ENCODE measurements at places on chromosomes 12 and 14.

- DNase-seq = peak; percentile 42
These were observed 57.3 kb downstream of the TTC7B start for GRCh38 chr14:90758959-90759358.

DNA sequence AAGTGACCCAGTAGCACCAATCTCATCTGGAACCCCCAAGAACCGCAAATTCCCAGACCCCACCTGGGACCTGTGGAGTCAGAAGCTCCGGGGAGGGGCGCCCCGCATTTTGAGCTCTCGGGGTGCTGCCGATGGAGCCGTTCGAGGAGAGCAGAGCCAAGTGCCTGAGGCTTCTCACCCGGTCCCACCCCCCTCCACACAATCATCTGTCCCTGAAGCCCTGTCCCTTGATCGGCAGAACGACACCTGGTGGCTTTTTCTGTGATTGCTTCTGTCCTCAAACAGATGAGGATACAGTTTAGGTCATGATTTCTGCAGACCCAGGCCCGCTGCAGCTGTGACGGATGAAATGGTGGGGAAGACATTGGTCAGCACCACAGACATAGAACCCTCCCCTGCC, 74.7 kb downstream of the NOC4L start:
- DNase-seq = no peak

DNA sequence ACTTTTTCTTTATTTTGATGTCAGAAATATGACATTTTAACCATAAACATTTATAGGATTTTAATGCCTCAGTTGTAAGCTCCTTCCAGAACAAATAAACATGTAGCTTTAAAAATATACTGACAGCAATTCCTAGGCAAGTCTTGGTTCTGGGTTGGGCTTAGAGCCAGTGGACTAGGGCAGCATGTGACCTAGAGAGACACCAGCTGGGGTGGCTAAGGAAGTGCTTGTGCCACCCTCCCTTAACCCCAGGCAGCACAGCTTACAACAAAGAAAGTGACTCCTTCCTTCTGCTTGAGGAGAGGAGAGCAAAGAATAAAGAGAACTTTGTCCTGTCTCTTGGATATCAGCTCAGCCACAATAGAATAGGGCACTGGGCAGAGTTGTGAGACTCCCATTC, 61.6 kb upstream of the KTN1 start:
- no peak for DNase-seq

GRCh38 chr14:47929334-47929733, 253.9 kb upstream of the MDGA2 start:
- DNase-seq = no peak

GRCh38 chr14:54854181-54854580, 48.4 kb downstream of the GCH1 start:
- no peak for DNase-seq

Measured in activated CD4-positive, CD25-positive, alpha-beta regulatory T cell treated with anti-CD3 and anti-CD28 coated beads, Interleukin-2, amount 50 U/mL, for 72 hours (primary cell).